ENCODE measurements at places on chromosomes 6 and 20. TPM values are rescaled to one million over a fixed set of nuclear protein-coding genes. Genes with fewer than 3 reads are reported as not detected.

- no peak for DNase-seq
Observed at GRCh38 chr6:85344996-85345395, 104.9 kb upstream of the NT5E start.

DNA sequence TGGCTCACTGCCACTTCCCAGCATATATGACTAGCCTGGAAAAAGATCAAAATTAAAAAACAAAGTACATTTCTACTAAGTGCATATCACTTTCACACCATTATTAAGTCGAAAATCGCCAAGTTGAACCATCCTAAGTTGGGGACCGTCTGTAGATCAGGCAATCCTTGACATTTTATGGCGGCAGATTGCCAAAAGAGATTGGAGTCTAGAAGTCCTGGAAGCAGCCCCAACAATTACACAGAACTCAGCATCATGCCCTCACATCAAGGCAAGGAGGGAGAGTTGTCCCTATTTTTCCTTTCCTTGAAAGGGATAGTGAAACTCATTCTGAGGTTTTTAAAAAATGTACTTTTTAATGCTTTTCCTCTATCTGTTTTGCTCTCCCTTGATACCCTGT lies 30.7 kb downstream of the SLC22A3 start:
- DNase-seq = no peak

GRCh38 chr6:64123761-64124633 lies 488.4 kb downstream of the PHF3 start:
- DNase-seq = no peak

DNA sequence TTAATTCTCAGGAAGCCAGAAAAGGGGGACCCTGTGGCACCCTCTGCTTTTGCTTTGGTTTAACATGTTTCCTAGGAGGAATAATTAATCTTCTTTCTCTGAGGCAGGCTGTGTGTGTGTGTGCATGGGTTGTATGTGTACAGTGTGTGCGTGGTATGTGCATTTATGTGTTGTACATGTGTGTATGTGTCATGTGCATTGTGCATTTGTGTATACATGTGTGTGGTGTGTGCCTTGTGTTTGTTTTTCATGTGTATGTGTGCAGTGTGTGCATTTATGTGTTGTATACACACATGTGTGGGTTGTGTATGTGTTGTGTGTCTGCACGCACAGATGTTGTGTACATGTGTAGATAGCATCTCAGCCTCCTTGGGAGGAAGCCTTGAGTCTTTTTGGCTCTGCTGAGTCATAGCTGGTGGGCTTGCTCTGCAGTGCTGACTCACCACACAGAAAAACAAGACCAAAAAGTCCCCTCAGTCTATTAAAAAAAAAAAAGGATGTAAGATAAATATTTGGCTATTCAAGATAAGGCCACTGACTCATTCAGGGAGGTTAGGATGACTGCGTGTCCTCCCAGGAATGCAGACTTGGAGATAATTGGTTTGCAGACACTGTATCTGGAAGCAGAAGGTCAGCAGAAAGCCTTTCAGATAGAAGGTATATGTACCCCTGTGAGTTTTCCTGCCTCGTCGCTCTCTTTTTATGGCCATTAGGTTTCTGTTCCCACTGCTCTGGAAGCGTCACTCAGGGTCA lies 58.6 kb downstream of the SYNJ2 start:
- DNase-seq = no peak

RNGTT gene
- 17.6 TPM for total RNA-seq

CTAGE9 gene
- not detected for total RNA-seq

Measured in epithelial cell of proximal tubule (primary cell).